ENCODE measurements at places on chromosomes 7 and 10. TPM values are rescaled to one million over a fixed set of nuclear protein-coding genes. Genes with fewer than 3 reads are reported as not detected.

GRCh38 chr7:43943417-43944187 lies 17.4 kb downstream of the UBE2D4 start:
- DNase-seq = no peak

DNA sequence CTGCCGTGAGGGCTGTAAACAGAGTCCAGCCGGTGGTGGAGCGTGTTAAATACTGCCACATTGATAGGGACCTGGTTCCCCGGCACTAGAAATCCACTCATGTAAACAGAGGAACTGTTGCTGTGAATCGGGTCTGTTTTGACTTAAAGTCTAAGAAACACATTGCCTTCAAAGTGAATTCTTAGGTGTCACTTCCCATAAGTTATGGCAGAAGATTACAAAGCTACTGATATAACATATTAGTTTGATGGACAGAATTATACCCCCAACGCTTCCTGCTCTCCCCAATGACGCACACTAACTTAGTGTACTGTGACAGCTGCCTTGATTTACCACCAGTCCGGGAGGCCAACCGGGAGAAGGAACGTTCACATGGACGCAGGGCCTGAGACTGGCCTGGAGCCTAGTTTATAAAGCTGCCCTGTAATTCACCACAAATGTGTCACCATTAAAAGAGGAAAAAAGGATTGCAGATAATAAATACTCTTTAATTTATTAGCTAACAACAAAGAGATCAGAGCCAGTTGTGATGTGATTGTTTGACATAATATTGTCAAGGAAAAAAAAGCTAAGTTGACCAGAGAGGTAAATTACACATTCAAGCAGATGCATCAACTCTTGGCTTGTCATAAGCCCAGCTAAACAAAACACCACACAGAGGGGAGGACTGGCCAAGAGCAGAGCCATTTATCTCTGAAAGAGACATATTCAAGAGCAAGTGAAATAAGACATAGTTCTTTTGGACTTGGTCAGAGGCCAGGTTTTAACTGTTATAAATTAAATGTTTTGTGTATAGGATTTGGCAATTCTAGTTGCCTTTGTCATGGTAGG lies 820.6 kb downstream of the LRMDA start:
- peak; percentile 92 for DNase-seq

DNA sequence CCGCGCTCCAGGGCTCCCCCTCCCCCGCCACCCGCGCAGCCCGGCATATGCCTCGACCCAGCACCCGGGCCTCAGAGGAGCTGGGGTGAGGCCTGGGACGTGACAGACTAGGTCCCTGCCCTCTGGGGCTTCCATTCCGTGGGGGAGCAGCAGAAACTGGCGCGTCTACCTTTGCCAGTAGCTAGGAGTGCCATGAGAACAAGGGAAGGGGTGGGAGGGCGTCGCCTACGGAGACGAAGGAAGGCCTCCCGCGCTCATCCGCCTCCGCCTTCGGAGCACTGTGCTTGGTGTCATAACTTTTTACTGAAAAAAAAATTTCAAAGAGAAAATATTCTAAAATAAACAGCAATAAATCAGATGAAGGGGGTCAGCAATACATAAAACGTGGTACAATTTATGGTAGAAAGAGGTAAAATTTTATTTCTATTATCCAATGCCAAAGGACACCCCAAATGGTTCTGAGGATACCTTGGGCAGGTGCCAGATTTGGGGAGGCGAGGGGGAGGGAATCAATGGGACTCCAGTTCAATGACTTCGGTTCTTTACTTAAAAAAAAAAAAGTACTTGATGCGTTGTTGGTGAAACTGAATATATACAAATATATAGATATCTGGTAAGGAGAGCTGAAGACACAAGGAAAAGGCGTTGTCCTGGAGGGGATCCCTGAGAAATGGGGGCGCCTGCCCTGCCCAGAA lies 35.1 kb upstream of the GRID1 start:
- DNase-seq = no peak

GRCh38 chr10:96714031-96714590 lies 6.2 kb downstream of the PIK3AP1 start:
- DNase-seq = no peak

DNA sequence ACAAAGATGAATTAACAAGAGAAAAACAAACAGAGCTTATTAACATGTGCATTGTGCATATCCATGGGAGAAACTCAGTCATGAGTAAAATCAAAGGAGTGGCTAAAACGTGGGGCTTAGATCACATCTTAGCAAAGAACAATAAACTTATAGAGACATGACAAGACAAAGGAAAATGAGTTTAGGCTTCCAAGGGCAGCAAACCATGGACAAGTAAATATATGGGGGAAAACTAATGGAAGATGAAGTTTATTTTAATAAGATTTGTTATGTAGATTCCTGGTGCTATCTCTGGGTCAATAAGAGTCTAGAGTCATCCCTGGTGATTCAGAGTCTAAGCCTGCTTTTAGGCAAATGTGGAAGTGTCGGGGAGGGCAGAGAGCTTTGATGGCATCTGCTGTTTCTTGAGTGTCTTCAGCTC lies 87.2 kb upstream of the PLPP4 start:
- no peak for DNase-seq

DNA sequence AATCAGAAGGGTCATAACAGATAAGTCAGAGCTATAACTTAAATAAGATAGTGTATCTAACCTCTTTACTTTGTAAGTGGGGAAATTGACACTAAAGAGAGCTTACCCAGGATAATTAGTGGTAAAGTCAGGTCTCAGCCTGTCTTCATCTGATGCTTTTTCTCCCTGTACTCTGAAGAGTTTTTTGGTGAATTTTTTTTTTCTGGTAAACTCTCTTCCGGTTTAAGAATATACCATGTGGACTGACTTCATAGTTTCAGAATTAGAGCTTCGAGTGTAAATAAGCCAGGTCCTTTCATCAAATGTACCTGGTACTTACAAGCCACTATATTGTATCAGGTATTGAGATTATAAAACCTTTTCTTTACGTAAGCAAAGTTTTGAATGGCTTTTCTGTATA lies 6.8 kb downstream of the MINPP1 start:
- no peak for DNase-seq

NEUROG3 gene
- polyA plus RNA-seq = not detected

VPS37D gene
- 13.9 TPM for polyA plus RNA-seq

MBL2 gene
- not detected for polyA plus RNA-seq

Data from right renal pelvis (tissue), 4 donors.